ENCODE measurements at places on chromosomes 3 and 15.

DNA sequence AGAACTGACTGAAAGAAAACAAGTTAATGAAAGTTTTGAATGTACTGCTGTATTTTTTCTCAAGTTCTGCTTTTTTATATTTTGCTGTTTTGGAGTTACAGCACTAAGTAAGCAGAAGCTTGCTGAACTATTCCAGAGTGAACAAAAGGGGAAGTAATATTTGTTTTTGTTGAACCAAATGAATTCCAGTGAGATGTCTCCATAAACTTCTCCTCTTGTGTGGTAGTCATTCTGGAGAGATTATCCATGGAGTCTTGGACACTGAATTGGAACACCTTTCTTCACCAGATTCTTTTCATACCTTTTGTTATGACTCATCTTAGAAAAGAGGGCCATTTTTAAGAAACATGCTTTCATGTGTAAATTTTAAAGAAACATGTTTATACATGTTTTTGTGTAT lies 8.8 kb downstream of the ANKUB1 start:
- DNase-seq = no peak

- DNase-seq = no peak
These were observed 168.8 kb upstream of the TLE3 start for GRCh38 chr15:70266412-70267121.

DNA sequence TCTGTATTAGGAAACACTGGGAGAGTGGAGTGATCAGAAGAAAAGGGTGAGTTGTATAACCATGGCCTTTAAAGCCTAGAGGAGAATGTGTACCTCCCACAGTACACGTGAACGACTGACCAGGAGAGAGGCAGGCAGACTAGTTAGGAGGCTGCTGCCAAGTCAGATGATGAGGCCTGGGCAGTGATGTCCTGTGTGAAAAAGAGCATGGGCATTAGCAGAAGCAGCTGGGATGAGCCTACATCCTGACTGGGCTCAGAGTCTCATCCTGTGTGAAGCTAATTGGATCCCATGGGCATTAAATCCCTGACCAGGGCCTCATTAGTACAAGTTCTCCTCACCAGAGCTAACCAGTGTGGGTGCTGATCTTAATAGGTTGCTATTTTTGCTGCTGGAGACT lies 89.1 kb upstream of the SLC2A2 start:
- DNase-seq = no peak

GRCh38 chr3:18222686-18223085 lies 202.5 kb downstream of the SATB1 start:
- no peak for DNase-seq

GRCh38 chr3:188104050-188104449 lies 49.9 kb upstream of the LPP start:
- no peak for DNase-seq

DNA sequence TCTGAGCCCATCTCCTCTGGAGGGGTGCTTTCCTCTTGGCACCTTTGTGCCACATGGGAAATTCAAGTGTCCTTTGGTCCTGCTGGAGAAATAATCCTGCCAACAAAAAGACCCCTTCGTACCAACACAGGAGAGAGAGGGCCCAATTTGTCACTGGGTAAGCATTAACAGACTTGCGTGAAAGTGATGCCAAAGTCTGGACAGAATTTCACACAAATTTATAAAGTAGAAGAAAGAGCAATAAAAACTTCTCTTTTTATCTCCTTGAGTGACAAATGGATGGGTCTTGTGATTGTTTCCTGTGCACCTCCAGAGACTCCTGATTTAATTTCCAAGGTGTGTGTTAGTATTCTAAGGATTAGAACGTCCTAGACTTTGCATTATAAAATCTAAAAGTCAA lies 14.9 kb downstream of the DPH3 start:
- DNase-seq = no peak

- no peak for DNase-seq
These were observed 67.5 kb downstream of the KCNMB2 start for GRCh38 chr3:178603735-178604134.

- peak; percentile 17 for DNase-seq
These were observed 185.2 kb downstream of the KLF13 start for GRCh38 chr15:31511707-31512310.

DNA sequence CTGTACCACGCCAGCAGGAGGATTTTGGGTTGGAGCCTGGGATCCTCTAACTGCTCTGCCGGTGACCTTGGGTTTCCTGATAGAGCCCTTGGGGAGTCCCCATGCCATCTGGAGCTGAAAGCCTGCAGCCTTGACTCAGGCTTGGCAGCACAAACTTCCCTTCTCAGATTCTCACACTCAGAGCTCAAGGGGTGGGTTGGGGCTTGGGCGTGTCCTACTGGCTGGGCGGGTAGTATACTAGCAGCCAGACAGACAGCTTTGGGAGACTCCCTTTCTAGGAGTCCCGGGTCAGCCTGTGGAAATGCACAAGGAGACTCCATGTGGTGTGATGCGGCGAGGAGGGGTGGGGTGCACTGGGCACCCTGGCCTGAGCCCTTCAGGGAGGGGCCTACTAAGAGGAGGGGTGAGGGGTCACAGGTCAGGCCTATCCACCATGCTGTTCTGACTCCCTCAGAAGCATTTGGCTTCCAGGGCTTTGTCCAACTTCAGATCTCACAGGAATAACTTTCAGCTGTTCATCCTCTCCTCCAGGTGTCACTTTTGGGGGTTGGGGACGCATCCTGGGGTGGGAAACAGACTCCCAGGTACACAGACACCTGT lies 21.6 kb upstream of the PLXNA1 start:
- no peak for DNase-seq

DNA sequence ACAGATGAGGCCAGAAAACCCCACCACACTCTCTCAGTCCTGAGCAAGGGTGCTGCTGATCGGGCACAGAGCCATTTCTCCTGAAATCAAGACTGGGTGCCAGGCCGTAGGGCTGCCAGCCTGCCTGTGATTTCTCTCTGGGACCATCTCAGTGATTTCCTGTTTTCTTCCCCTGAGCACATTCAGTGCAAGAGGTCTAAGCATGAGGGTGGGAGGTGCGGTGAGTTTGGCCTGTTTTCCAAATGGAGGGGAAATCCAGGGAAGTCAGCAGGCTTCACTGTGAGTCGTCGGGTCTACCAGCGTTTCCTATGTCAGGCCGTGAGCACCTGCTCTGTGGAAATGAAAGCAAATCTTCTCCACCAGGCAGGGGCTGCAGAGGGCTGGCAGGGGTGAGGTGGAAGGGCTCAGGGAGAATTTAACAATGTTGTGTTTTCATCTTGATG lies 82.3 kb downstream of the ST6GAL1 start:
- peak; percentile 35 for DNase-seq

DNA sequence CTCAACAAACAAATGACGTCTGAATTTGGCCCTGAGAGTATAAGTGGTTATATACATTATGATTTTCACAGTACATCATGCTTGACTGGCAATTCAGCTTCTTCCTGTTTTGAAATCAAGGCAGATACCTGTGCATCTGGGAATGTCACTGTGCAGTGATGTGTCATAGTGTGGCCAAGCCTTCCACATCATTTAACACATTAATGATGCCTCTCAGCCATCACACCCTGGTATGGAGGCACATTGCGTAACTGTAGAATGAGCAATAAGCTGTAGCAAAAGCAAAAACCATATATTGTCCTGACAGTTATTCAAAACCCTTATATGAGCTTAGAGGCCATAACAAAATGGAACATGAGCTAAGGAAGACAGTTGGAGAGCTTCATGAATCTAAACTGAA lies 246.0 kb downstream of the EPHA3 start:
- DNase-seq = no peak

- no peak for DNase-seq
These were observed 11.8 kb downstream of the INO80 start for GRCh38 chr15:41104234-41104633.

DNA sequence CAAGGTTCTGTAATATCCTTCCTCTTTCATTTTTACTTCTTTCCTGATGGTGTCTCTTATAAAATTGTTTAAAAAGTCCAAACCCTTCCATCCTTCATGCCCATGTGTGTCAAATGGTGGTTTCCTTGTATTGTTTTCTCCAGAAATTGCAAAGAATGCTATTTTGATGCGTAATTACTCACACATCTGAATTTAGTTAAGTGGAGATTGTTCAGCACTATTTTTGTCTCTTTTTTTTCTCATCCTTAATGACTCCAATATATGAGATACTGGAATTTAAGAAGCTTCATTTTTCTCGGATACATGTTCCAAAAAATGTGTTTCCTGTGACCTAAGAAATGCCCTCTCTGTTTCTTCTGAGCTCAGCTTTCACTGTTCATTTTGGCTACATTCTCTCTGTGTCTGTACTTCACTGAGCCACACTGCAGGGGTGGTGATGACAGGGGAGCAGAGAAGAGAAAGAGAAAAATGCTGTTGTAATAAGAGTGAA lies 799.8 kb downstream of the DIPK2A start:
- no peak for DNase-seq

DNA sequence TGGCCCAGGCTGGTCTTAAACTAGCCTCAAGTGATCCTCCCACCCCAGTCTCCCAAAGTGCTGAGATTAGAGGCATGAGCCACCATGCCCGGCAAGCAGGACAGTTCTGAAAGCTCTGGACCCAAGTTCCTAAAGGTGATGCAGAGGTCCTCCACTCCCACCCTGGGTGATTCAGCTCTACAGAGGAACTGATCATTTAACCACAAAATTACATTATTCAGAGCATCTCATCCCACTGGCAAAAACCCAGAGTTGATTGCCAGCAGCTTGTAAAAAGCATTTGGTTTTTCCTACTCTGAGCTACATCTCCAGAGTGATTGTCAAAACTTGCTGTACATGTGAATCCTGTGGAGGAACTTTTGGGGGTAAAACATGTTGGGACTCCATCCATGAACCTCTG lies 60.2 kb downstream of the SLTM start:
- DNase-seq = no peak

- DNase-seq = no peak
These were observed 51.1 kb downstream of the ZIC4 start for GRCh38 chr3:147355084-147355752.

DNA sequence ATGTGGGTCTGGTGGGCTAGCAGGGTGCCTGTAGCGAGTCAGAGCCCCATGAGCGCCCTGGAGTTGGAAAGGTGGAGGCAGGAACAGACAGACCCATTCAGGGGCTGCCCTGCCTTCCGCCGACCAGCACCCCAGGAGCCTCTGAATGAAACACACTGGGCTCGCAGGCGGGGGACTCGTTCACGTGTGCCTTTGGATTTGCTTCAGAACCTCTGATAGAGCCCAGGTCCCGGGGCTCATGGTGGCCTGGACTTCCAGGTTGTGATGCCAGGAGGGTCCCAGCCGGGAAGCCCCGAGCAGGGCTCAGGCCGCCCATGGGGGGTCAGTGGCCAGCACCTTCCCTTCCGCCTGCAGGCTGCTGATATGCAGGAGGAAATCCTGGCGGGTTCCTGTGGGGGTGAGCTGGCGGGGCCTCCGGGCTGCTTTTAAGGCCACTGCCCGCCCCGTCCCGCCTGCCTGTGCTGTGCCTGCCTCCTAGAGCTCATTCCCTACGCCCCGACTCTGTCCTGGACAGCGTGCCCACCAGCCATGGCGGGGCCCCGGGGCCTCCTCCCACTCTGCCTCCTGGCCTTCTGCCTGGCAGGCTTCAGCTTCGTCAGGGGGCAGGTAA lies at the start of gene STAB1:
TSS of gene STAB1 (plus strand) at position 453 of the 610 bp plus-strand sequence. CDS start at position 529, 76 bp downstream.
- DNase-seq = no peak

GRCh38 chr3:72634128-72634527 lies 214.1 kb downstream of the SHQ1 start:
- no peak for DNase-seq

GRCh38 chr3:140188285-140188684 lies 253.3 kb downstream of the CLSTN2 start:
- DNase-seq = no peak

GRCh38 chr3:81462921-81463320 lies 298.5 kb downstream of the GBE1 start:
- DNase-seq = no peak

DNA sequence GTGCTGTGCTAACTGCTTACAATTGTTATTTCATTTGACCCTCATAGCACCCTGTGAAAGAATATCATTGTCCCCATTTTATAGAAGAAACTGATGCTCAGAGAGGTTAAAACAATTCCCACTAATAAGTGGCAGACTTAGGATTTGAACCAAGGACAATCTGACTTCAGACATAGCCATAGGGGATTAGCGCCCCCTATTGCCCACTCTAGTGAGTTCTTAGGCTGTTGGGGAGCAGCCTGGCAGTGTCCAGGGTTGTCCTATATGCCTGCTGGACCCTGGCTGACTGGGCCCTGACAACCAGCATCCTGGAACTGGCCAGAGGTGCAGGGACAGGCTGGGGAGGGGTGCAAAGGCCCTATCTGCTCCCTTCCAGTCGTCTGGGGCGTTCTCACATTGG lies 15.4 kb downstream of the DPH3 start:
- DNase-seq = no peak

GRCh38 chr15:81182756-81183438 lies 13.8 kb upstream of the IL16 start:
- no peak for DNase-seq

GRCh38 chr3:113533534-113533892 lies 1.2 kb downstream of the SIDT1 start:
- no peak for DNase-seq

DNA sequence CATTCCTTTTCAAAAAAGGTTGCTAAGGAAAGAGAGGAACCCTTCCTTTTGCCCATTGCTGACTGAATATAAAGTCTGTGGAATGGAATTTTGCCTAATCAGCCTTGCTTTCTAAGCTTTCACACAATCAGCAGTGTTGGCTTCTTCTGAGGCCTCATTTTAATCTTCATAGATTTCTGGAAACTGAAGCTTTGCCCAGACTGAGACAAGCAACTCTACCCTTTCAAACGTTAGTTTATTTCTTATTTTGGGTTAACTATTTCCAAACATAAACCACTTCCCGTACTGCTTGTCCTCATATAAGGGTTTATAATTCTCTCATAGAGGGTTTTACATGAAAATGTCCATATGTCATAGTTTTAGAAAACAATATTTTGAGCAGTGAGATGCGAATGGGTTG lies 82.9 kb downstream of the NR1D2 start:
- no peak for DNase-seq

DNA sequence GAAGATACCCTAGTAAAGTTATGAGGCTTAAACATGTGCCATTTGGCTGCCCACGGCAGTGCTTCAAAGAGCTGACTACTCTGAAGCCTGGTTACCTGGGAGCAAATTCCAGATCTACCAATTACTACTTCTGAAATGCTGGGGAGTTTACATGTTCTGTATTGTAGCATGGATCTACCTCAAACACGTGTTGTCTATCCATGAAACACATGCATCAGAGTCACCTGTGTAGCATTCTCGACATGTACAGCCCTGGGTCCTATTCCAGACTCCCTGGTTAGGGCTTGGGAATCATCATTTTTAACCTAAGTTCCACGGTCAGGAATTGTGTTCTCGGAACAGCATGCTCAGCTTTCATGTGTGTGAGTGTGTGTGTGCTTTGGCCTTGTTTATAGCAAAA lies 599.3 kb upstream of the MDFIC2 start:
- no peak for DNase-seq

- DNase-seq = no peak
These were observed 97.5 kb downstream of the CFAP20DC start for GRCh38 chr3:58952128-58952917.

DNA sequence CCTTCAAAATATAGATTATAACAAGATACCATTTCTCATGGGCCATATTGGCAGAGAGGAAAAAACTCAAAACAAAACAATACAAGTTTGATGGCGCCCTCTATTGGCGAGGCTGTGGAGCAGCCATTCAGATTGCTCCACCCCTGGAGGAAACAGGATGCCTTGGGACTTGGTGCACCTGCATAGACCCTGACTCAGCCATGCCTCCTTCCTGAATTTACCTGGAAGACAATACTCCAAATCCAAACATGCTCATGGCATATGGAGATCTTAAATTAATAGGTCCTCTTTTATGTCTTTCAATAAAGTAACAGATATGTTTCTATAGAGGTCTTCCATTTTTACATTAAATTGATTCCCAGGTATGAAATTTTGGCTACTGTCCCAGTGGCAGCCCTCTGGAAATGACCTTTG lies 90.0 kb downstream of the APBA2 start:
- DNase-seq = peak; percentile 60

All from activated naive CD8-positive, alpha-beta T cell treated with anti-CD3 and anti-CD28 coated beads, Interleukin-2, amount 50 U/mL, for 16 hours (primary cell).